ENCODE measurements at places on chromosomes 1 and 21. TPM values are rescaled to one million over a fixed set of nuclear protein-coding genes. Genes with fewer than 3 reads are reported as not detected.
A peak's percentile ranks its signal among the peaks of the same experiment; 100 is the strongest.

Gene IGSF9
- polyA plus RNA-seq, result 0.28 TPM

Gene UQCRHL
- polyA plus RNA-seq, result 1.0 TPM

Gene MMP23B
- polyA plus RNA-seq, result 22.4 TPM

GRCh38 chr1:38039331-38040088 lies 7.1 kb downstream of the POU3F1 start:
- DNase-seq, result no peak

- DNase-seq, result peak; percentile 70
Observed at GRCh38 chr1:153352523-153352922, 3.9 kb upstream of the PGLYRP4 start.

DNA sequence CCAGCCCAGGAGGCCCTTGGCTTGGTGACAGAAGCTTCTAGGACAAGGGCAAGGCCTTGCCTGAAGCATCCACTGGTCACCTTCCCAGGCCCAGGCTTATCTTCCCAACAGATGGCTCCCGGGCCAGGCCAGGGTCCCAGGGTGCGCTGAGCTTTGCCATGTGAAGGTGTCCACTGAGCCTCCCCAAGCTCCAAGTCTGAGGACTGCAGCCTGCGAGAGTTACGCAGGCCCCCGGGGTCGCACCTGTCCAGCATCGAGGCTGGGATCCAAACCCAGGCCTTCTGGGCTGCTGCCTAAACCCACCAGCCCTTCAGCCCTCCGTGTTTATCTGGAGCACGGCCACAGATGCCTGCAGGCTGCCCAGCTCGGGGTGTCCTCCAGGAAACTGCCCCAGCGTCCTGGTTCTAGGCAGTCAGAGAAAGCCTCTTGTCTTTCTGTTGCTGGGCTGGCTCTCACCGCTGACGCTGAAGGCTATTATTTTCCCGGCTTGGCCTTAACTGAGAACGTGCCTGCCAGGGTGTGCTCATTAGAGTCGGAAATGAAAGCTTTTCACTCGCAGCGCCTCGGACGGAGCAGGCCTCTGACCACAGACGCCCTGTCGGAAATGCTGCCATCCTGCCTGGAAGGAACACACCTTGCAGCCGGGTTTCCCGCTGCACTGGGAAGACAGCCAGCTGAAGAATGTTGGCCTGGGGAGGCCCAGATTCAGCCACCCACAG lies 71.4 kb downstream of the MEGF6 start:
- DNase-seq, result peak; percentile 38

DNA sequence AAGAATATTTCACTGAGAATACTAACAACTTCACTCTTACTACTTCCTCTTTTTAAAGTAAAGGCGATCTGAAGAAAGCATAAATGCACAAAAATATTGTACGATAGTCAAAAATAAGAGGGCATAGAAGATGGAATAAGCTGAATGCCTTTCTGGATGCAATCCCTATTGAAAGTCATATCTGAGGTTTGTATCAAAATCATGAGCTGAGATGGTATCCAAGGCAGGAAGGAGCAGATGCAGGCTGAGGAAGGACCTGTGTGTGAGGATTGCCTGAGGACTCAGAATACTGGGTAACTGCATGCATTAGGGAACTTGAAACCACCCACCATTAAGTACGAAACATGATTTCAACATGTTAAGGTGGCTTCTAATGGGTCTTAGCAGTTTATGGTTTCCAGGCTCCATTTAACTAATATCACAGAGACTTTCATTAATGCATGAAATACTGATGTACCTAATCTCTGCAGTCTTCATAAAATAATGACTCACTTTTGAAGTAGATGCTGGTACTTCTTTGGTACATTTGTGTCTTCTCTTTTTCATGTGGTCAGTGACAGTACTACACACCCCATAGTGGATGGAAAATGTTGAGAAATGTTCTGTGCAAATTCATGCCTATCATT lies 29.6 kb upstream of the RGS1 start:
- peak; percentile 26 for DNase-seq

Data from muscle of back (tissue), 13 donors.